ENCODE measurements at places on chromosomes 3 and 15.

DNA sequence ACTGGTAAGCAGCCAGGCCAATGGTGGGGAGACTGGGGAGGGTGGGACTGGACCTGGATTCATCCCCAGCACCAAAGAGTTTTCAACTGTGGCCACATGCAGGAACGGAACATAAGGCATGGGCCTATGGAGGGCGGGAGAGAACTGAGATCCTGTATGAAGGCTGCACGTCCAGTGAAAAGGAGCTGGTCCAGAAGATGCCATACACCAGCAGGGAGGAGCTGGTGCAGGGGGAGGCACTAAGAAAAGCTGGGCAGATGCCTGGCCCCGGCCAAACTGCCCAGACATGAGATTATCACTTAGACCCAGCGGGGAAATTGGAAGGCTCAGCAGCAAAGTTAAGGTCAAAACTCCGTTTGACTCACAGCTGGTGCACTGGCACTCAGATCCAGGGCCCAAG lies 58.1 kb upstream of the MCF2L2 start:
- no peak for DNase-seq

DNA sequence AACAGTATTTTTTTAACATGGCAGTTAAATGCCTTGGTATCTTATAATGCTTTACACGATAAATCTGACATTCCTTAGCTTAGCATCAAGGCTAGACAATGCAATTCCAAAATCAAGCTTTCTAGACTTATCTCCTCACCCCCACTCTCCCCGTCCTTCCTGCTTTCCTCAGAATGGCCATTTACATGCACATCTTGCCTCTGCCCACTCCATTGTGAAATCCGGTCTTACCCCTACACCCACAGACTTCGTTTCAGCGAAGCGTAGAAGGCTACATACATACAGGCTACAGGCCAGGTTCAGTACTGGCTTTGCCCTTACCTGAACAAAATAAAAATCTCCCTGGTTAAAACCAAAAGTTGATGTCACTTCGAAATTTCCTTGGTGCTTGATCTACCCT lies 58.6 kb upstream of the SLC12A8 start:
- DNase-seq = no peak

DNA sequence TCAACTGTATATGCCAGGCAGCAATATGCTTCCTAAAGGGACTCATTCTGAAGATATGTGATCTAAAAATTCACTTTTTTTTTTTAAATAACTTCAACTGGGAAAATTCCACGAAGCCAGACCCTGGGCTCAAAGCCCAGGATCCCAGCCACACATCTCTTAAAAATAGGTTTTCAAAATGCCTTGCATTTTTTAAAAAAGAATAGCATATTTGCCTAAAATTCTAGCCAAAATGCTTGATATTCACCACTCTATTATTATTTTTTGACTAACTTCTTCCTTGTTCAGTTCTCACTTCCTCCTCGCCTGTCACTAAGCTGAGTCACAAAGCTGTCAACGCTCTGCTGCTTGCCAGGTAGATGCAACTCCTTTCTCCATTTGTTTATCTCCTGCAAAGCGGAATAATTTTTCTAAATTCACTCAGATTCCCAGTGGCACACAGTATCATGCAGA lies 28.0 kb upstream of the VGLL4 start:
- peak; percentile 49 for DNase-seq

DNA sequence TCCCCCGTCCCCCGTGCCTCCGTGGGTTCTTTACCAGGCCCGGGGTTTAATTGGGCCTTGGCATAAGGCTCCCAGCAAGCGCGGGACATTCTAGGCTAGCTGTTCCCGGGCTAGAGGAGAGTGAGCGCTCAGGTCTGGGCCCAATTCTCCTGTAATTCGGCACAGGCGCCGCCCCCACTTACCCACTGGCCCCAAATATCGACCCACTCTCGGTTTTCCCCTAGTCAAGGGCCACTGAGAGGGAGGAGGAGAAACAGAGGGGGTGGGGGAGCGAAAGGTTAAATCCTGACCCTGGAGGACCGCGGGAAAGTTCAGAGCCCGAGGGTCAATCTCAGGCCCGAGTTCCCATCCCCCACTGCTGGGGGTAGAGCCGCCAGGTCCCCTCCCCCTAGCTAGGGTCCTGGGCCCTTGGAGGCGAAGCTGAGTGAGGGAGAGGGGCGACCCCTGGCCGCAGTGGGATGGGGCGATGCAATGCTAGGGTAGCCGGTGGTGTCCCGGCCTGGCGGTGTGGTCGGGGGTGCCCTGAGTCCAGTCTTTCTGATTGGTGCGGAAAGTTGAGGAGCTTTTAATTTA lies 8.5 kb upstream of the ONECUT1 start:
- no peak for DNase-seq

GRCh38 chr3:79767905-79768267 lies at the start of gene ROBO1:
ROBO1 (minus strand) TSS chr3:79767998.
- DNase-seq = peak; percentile 50

- DNase-seq = no peak
Observed at GRCh38 chr3:129603561-129603942, 2.9 kb downstream of the PLXND1 start.

DNA sequence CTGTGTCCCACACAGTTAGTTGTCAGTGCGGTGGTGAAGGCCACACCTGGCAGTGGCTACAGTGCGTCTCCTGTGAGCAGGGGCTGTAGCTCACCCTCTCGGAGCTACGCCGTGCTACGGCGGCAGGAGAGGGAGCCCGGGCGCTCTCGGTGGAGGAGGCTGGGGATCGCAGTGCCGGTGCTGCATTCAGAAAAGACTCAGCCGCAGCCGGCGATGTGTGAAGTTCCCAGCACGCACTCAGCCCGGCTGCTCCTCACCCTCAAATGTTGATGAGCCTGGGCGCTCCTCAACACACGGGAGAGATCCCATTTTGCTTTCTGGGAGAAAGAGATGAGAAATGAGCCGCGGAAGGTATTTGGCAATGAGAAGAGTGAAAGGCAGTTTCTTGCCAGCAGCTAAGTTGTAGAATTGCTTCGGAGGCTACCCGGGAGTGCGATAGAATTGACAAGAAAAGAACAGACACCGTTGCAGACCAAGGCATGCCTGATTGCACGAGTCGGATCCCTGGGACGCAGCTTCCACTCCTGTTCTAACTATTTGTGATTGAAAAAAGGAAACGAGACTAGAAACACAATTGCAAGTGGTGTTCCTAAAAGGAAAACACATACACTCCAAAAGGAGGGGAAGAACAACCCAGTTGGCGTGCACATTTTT lies at the start of gene UNC13C:
UNC13C (plus strand) TSS at position 189 of the 654 bp plus-strand sequence. CDS start 34,463 bp downstream, outside the sequence.
- no peak for DNase-seq

DNA sequence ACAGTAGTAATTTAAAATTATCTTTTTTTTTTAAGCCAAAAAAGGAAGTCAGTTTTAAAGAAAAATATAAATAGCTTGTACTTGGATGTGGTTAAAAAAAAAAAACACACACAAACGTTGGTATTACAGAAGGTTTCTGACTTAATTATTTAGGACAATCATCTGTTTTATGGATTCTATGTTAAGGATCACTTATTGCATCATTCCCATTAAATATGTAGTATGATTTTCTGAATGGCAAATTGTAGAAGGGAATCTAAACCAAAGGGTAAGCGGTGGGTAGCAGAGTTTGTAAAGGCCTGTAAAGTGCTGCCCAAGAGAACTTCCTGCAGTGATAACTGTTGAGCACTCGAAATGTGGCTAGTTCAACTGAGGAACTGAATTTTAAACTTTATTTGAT lies 8.0 kb downstream of the SENP2 start:
- DNase-seq = no peak

DNA sequence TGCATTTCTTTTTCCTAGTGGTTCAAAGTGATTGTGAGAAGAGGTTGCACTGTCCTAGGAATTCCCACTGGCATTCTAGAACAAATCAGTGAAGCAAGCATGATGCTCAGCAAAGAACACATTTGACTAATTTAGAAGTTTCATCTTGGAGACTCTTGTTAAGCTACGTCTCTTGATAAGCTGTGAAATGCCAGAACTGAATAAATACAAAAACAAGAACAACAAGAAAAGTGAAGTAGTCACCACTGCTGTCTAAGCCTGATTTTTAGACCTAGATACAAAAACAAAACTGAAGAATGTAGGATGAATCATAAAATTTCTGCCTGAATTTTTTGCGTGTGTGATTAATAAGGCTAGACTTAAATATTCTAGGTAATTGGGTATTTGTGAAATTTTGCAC lies 1162.4 kb downstream of the TUSC7 start:
- DNase-seq = no peak

DNA sequence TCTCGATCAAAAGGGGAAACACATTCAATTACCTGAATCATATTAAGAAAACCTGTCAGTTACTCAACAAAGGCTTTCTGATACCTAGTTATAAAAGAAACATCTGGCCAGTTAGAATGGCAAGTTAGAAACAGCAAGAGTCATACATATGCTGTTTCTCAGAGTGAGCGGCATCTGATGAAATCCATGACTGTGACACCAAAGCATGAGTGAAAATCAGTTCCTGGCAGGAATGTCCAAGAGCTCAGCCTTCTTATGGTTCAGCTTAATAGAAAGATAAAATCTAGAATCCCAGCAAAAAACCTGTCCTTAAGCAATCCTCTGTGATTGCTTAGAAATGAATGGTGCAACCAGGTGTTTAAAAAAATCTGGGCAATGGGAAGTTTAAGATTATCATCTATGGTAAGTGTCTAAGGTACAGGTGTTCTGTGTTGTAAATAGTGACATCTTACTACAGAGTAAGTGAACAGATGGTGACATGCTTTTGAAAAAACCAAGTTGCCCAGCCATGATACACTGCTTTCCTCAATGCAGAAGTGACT lies 18.8 kb downstream of the B4GALT4 start:
- no peak for DNase-seq

GRCh38 chr15:67103869-67104268 lies 38.5 kb downstream of the SMAD3 start:
- no peak for DNase-seq

GRCh38 chr3:181847276-181847675 lies 135.6 kb downstream of the SOX2 start:
- no peak for DNase-seq

- peak; percentile 29 for DNase-seq
Observed at GRCh38 chr3:117962750-117963149, 1071.9 kb downstream of the IGSF11 start.

- no peak for DNase-seq
Observed at GRCh38 chr3:36903119-36903882, 41.6 kb downstream of the TRANK1 start.

Data from astrocyte of the spinal cord (primary cell).